ENCODE measurements at places on chromosomes 11 and 22.

DNA sequence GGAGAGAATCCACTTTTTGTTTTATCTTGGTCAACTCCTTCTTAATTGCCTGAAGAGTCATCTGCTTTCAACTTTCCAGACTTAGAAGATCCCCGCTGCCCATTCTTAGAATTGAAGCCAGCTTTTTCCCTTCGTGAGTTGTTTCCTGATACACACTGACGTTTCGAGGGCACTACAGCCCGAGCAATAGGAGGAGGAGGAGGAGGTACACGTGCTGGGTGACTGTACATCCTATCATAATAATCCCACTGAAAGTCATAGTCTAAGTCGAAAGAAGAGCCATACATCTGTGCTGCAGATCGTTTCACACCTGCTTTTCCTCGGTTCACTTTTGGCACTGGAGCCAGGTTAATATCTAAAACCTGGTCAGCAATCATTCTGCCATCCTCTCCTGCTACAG, 606.1 kb downstream of the DLG2 start:
- no peak for DNase-seq

DNA sequence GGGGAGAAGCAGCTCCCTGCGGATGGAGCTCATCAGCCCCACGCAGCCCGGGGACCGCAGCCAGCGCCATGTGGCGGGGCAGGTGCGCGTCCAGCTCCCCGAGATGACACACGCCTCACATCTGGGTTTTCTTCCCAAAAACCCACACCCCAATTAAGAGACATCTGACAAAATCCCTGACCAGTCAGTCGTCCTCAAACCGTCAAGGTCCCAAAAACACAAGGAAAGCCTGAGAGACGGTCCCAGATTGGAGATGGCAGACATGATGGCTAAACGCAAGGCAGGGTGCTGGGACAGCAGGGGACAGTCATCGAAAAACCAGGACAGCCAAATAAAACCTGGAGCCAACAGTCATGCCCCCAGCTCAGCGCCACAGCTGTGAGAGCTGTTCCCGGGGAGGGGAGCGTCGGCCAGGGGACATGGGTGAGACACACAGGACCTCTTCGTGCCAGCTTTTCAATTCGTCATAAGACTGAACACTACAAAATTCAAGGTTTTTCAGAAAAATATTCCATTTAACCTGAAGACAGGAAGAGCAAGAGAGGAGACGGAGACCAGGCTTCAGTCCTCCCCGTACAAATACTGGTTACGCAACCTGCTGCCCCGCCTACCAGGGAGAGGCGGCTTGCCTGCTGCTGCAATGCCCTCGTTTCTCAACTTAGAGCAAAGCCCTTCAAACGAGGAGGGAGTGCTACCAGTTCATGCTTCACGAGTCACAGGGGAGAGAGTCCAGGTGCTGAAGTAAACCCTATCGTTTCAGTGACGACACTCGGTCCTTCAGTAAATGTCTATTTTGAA, 10.5 kb downstream of the TOLLIP start:
- DNase-seq, result no peak

- no peak for DNase-seq
Measured at GRCh38 chr11:114359342-114359741, 41.0 kb downstream of the C11orf71 start.

GRCh38 chr11:78223320-78223954, 34.7 kb downstream of the USP35 start:
- no peak for DNase-seq

DNA sequence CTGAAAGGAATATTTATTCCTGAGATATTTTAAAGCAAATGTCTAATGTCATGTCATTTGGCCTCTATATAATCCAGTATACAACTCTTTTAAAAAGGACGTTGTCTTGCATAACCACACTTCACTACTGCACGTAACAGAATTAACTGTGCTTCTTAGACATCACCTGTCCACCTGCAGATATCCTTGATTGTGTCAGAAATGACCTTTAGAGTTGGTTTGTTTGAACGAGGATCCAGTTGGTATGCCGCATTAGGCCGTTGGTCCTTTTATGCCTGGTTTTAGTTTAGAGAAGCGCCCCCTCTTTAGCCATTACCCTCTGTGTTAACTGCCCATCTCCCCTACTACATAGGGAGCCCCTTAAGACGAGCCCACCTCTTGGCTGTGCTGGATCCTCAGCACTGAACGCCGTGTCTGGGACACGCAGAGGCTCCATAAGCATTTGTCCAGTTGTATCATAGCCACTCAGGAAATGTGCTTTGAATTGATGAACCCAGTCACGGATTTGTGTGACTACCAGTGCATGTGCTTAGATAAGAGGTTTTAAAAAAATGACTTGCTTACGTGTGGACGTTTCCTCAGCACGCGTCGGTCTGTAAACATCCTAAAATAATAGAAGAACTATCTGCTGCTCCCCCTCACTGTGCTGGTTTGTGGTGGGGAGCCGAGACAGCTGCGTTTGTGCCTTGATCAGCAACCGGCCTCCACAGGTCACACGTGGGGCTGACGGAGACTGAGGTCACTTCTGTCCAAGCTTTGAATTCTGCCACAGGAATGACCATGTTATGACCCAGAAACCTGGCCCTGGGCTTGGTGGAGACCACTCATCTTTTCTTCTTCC, 4.0 kb downstream of the MICAL2 start:
- peak; percentile 81 for DNase-seq

DNA sequence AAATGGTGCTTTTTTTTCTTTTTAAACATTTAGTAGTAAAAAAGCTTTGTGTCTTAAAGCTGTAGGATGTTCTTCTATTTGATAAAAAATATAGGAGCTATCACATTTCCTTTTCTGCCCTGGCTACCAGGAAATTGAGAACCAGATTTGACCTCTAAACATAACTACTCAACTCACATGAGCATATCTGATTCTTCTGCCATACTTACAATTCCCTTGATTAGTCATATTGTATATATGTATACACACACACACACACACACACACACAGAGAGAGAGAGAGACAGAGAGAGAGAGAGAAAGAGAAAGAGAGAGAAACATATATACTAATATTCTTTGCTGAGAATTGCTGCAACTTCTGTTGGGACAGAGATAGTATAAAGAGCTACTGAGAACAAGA, 23.0 kb upstream of the GDPD4 start:
- peak; percentile 21 for DNase-seq

DNA sequence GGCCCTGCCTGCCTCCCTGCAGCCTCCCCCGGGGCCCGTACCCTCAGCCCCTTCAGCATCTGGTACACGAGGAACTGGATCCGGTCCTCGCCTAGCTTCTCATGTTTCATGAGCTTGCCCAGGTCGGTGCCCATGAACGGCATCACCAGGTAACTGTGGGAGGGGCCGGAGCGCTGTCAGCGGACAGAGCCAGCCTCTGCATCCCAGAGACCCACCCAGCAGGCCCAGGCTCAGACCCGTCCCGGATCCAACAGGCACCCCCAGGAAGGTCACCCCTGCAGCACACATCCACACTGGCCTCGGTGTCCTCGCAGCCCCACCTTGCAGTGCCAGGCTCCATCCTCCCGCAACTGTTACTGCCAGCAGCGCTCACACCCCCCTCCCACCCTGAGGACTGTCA, 4.4 kb downstream of the MAPK12 start:
- no peak for DNase-seq

GRCh38 chr11:64620381-64620971, 29.5 kb downstream of the SLC22A12 start:
- DNase-seq, result no peak

Data from AG04450 (cell line).